ENCODE measurements at places on chromosomes 12 and 14. TPM values are rescaled to one million over a fixed set of nuclear protein-coding genes. Genes with fewer than 3 reads are reported as not detected.
A peak's percentile ranks its signal among the peaks of the same experiment; 100 is the strongest.

- no peaks in the 10 kb centered on the region for H3K4me1 ChIP-seq
- H3K27me3 ChIP-seq, result no peaks in the 10 kb centered on the region
- no peak overlapping the region for H3K27ac ChIP-seq
Measured at GRCh38 chr14:68729556-68729955, 63.3 kb downstream of the ZFP36L1 start.

DNA sequence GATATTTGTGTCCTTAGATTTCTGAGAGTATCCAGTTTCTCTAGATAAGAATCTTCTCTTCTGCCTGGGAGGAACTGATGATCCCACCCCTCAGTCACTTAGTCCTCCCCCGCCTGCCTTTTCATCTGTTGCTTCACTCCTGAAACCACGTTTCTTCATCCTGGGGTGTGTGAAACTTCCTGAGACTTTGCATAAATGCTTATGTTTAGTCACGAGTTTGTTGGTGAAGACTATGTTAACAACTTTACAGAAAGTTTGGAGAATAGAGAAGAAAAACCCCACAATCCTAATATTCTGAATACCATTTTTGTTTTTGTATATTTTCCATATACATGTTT, 33.2 kb downstream of the MARK3 start:
- H3K4me1 ChIP-seq, result peaks cover 19% of the 10 kb centered on the region
- no peaks in the 10 kb centered on the region for H3K36me3 ChIP-seq
- no peak overlapping the region for H3K27ac ChIP-seq
- no peak overlapping the region for H3K4me3 ChIP-seq
- no peaks in the 10 kb centered on the region for H3K27me3 ChIP-seq
- DNase-seq, result no peak

GRCh38 chr14:23160924-23161522, 22.4 kb downstream of the SLC7A8 start:
- H3K4me3 ChIP-seq, result no peak overlapping the region
- peaks cover 9% of the 10 kb centered on the region for H3K4me1 ChIP-seq
- no peaks in the 10 kb centered on the region for H3K36me3 ChIP-seq
- DNase-seq, result no peak
- H3K27me3 ChIP-seq, result no peaks in the 10 kb centered on the region

DNA sequence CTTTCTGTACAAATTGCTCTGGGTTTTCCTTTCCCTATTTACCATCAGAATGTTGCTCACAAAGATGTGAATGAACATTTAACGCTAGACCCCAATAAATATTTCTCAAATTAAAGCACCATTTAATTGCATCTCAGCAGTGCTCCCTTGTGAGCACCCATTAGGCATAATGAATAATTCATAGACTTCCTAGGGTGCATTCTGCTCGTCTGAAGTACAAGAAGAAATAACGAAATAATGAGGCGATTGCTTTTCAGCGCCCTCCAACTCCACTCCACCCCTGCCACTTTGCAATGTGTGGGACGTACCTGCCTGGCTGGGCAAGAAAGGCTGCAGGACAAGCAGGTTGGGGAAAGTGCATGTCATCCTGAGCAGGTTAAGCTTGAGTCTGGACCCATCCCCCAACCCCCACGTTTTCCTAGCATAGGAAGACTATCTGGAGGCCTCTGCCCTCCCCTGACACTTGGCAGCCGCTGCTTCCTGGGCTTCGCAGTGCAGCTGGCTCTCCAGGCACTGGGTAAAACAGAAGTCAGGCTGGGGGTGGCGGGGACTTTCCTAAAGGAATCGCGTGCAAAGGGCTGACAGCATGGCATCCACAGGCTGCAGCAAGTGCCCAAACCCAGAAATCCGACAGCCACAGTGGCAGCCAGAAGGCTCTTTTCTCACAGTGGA, 253.7 kb downstream of the DUSP6 start:
- no peak overlapping the region for H3K27ac ChIP-seq
- no peaks in the 10 kb centered on the region for H3K36me3 ChIP-seq
- no peaks in the 10 kb centered on the region for H3K4me1 ChIP-seq
- H3K27me3 ChIP-seq, result no peaks in the 10 kb centered on the region

DNA sequence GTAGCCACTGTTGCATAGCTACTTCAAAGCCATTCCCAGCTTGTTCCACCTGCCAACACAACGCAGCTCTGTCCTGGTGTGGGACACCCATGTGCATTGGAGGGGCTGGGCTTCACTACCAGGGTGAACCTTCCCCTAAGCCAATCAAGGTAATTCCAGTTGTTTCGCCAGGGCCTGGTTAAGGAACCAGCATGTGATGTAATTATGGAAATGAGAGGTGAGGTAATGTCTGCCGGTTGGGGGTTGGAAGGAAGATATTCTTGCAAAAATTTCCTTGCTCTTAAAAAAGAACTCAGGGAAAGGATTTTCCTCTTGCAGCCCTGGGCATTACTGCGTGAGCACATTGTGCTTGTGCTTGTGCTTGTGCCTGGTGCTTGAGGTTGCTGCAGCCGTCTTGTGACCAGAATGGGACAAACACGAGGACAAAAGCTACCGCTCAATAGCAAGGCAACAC, 14.9 kb downstream of the TUBA1C start:
- H3K36me3 ChIP-seq, result no peaks in the 10 kb centered on the region
- H3K4me1 ChIP-seq, result no peaks in the 10 kb centered on the region
- H3K27me3 ChIP-seq, result peaks cover 12% of the 10 kb centered on the region
- H3K4me3 ChIP-seq, result no peak overlapping the region

GRCh38 chr14:33839193-33840076, 111.4 kb downstream of the EGLN3 start:
- no peaks in the 10 kb centered on the region for H3K4me1 ChIP-seq
- no peak for DNase-seq
- no peak overlapping the region for H3K27ac ChIP-seq

DNA sequence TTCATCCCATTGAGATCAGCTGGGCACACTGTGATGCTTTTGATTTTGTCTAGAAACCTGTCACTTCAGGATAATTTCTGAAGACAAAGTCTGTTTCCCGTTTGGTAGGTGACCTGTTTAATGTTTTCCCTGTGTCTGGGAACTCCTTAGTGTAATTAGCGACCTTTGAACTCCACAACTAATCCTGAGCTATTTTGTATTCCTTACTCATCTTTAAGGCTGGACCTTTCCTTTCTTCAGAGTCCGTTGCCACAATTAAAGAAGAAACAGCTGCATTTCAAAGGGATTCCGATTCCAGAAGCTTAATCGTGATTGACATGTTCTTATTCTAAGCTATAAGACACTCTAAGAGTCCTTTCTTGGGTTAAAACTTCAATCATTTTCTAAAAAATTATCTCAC, 22.0 kb downstream of the AP5M1 start:
- H3K36me3 ChIP-seq, result peaks cover 16% of the 10 kb centered on the region
- H3K27me3 ChIP-seq, result no peaks in the 10 kb centered on the region
- no peaks in the 10 kb centered on the region for H3K4me1 ChIP-seq
- H3K4me3 ChIP-seq, result no peak overlapping the region

DNA sequence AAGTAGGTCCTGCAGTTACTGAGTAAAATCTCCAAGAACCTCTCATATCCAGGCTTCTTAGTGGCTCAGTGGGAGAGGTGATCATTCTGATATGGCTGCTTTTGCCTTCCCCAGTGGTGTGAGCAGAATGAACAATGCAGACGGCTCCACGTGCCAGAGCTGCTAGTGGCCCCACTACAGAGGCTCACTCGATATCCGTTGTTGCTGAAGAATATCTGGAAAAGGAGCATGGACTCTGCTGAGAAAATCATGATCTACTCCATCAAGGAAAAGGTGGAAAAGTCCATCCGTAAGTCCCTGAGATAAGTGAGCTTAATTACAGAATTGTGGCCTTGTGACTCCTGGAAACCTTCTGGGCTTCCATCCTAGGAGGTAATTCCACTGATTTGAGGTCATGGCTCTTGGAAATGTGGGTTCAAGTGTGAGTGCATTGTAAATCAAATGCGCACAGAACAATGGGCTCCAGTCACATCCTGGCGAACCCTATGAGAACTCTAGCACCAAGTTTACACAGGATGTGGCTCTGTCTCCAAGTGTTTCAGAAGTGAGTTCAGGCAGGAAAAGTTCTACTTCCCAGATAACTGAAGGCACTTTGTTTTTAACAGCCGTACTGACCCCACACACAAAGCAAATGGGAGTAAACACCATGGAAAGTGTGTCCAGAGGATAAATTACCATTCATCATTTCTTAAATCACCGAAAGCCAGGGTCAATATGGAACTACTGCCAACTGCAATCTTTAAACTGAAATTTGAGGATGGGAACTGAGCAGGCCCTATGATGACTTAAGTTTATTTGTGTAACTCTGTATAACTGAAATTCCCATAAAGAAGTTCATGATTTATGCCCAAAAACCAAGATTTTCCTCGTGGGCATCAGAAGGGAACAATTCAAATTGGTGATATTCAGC, 51.4 kb downstream of the PLEKHG7 start:
- H3K36me3 ChIP-seq, result no peaks in the 10 kb centered on the region
- no peaks in the 10 kb centered on the region for H3K4me1 ChIP-seq
- no peak overlapping the region for H3K4me3 ChIP-seq
- no peaks in the 10 kb centered on the region for H3K27me3 ChIP-seq
- peak overlapping the region; percentile 56 for H3K27ac ChIP-seq

DNA sequence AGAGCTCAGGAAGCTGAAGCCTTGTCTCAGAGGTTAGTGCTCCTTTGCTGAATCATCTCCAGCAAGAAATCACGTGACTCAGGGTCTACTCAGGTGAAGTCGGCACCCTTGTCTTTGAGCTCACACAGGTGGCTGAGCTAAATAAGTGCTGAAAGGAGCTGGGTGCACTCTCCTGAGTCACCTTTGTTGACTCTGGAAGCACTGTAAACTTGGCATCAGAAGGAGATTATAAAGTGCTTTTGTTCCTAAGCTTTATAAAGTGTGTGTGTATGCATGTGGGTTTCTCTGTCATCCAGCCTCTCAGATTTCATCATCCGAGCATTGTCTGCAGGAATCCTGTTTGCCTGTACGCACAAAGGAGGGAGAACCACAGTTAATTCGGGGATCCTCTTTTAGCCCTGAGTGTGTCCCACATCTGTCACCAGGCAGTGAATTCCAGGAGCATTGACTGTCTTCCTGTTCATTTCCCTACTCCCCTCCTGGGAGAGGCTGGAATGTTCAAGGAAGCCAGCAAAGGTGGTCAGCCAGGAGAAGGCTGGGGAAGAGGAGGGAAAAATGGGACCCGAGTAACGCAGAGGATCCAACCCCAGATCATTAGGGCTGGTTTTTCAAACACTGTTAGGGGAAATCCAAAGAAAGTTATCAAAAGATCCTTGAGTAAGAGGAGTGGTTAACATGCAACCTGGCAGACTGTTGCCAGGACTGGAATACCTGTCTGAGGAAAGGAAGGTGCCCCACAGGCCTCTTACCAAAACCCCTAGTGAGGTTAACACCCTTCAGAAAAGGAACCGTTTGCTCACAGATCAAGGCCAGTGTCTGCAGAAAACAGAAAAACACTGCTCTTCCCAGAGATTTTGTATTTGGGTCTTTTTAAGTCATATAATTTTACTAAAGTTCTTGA, 157.5 kb upstream of the HIF1A start:
- DNase-seq, result no peak
- no peak overlapping the region for H3K27ac ChIP-seq
- H3K36me3 ChIP-seq, result no peaks in the 10 kb centered on the region
- no peak overlapping the region for H3K4me3 ChIP-seq

GRCh38 chr12:126772171-126772864, 1494.7 kb upstream of the TMEM132C start:
- no peaks in the 10 kb centered on the region for H3K4me1 ChIP-seq
- H3K27ac ChIP-seq, result peak overlapping the region; percentile 21
- H3K27me3 ChIP-seq, result no peaks in the 10 kb centered on the region
- H3K4me3 ChIP-seq, result peak overlapping the region; percentile 25
- H3K36me3 ChIP-seq, result no peaks in the 10 kb centered on the region

DNA sequence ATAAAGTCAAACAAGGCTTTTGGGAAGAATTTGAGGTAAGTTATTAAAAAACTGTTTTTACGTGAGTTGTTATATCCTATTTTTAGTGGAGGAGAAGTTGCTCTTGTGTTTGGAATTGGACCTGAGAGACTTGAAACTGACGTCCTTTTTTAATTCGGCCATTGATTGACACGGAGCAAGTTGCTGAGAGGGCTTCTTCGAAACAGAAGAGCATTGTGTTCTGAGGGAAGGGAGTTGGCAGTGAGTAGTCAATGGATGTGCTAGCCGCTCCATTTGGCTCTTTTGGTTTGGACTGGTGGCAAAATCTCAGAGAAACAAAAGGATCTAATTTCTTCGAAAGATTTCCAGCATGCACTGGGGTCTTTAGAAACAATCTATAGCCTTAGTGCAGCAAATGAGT, 37.3 kb downstream of the PTPN11 start:
- peaks cover 29% of the 10 kb centered on the region for H3K36me3 ChIP-seq
- no peak overlapping the region for H3K4me3 ChIP-seq
- no peaks in the 10 kb centered on the region for H3K27me3 ChIP-seq
- DNase-seq, result no peak
- no peak overlapping the region for H3K27ac ChIP-seq

GRCh38 chr12:128969480-128970055, 116.3 kb downstream of the GLT1D1 start:
- no peaks in the 10 kb centered on the region for H3K36me3 ChIP-seq
- DNase-seq, result no peak
- peaks cover 47% of the 10 kb centered on the region for H3K27me3 ChIP-seq
- no peaks in the 10 kb centered on the region for H3K4me1 ChIP-seq

DNA sequence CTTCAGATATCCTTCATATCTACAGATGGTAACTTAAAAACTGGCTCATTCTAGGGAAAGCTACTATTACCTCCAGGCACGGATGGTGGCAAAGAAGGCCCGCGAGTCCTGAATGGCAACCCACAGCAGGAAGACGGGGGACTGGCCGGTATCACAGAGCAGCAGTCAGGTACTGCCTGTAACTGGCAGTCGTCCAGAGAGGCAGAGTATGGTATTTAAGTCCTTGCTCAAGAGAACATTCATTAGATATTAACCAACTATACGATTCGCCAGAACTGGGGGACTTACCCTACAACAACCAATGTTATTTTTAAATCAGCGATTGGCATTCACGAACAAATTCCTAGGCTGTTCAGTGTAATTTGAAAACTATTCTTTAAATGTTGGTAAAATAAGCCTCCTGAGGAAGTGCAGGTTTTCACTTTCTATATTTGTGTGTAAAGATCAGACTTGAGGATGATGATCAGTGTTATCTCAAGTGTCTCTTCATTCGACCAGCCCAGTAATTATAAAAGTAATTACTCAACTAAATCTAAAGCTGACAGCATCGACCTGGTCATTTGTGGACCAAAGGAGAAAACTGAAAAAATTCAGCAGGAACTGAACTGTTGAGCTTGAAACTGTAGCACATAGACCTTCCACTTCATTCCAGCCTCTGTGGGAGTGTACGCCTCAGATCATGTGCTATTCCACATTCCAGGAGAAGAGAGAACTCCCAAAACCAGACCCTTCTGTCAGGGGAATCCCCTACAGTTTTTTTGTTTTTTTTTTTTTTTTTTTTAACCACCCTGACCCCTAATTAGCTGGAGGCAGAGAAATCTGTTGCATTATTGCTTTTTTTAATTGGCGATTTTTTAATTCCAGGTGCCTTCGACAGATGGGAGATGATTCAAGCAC, 75.6 kb downstream of the ESR2 start:
- no peak for DNase-seq
- H3K4me3 ChIP-seq, result no peak overlapping the region
- H3K36me3 ChIP-seq, result peaks cover 30% of the 10 kb centered on the region
- no peak overlapping the region for H3K27ac ChIP-seq
- H3K4me1 ChIP-seq, result no peaks in the 10 kb centered on the region

GRCh38 chr14:100408350-100409002, 85.3 kb downstream of the SLC25A47 start:
- no peaks in the 10 kb centered on the region for H3K36me3 ChIP-seq
- no peaks in the 10 kb centered on the region for H3K4me1 ChIP-seq
- no peaks in the 10 kb centered on the region for H3K27me3 ChIP-seq
- no peak for DNase-seq
- H3K4me3 ChIP-seq, result no peak overlapping the region

Gene AICDA
- not detected for total RNA-seq

Gene RASAL1
- under 0.01 TPM for total RNA-seq

Gene HOXC4
- total RNA-seq, result 0.66 TPM

Gene DHH
- total RNA-seq, result 0.14 TPM

Gene NKX2-1
- total RNA-seq, result not detected

Gene PLEKHG7
- not detected for total RNA-seq

Measured in sigmoid colon (tissue), 7 donors.